ENCODE measurements at places on chromosomes 7 and 10.

DNA sequence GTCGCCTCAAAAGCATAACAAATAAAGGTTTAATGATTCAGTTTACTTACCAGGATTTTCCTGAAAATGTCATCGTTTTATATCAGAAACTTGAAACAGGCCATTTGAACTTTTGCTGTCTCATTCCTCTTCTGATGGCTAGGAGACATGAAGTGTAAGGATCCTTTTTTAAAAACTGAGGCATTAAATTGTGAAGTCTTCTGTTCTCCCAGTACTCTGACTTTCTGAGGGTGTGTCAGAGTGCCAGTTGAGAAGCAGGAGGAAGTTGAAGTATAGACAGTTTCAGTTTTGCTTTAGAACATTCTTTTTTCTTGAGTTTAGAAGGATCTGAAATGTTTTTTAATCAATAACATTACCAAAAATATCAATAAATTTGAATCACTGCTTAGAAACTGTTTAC, at the start of gene SAMD9L:
SAMD9L (minus strand) TSS at position 242 of the 400 bp plus-strand sequence. CDS start 12,414 bp downstream, outside the sequence.
- no peak for DNase-seq

- DNase-seq = no peak
Observed at GRCh38 chr7:82173400-82174021, 270.1 kb downstream of the CACNA2D1 start.

- no peak for DNase-seq
Observed at GRCh38 chr7:139088268-139088667, 21.3 kb downstream of the ZC3HAV1 start.

DNA sequence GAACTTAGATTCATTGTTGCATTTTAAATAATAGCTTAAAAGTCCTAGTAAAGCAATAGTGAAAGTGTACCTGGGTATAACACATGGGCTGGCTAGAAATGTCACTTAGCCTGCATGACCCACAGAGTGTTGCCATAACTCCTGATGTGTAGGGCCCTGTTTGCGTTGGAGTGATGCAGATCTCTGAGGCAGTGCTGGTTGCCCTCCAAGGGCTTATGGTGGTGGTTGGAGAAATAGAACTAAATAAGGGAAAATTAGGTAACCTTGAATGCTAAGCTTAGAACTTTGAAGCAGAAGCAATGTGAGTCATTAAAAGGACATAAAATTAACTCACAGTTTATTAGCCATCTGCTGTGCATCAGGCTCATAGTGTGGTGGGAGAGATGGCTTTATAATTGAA, 105.7 kb downstream of the CCNY start:
- DNase-seq = no peak

- DNase-seq = no peak
Observed at GRCh38 chr7:78535655-78536054, 737.1 kb downstream of the PHTF2 start.

DNA sequence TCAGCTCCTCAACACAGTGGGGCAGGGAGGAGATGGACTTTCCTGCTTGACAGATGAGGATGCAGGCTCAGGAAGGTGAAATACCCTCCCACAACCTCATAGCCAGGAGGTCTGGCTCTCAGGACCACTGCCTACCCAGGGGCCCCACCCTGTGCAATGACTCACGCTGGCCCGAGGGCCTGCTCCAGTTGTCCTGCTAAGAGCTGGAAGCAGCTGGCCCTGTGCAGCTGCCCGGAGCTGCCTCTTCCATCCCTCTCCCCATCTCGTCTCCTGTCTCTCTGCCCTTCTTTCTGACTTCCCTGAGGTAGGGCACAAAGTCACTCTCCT, 123.9 kb downstream of the ZMIZ1 start:
- no peak for DNase-seq

DNA sequence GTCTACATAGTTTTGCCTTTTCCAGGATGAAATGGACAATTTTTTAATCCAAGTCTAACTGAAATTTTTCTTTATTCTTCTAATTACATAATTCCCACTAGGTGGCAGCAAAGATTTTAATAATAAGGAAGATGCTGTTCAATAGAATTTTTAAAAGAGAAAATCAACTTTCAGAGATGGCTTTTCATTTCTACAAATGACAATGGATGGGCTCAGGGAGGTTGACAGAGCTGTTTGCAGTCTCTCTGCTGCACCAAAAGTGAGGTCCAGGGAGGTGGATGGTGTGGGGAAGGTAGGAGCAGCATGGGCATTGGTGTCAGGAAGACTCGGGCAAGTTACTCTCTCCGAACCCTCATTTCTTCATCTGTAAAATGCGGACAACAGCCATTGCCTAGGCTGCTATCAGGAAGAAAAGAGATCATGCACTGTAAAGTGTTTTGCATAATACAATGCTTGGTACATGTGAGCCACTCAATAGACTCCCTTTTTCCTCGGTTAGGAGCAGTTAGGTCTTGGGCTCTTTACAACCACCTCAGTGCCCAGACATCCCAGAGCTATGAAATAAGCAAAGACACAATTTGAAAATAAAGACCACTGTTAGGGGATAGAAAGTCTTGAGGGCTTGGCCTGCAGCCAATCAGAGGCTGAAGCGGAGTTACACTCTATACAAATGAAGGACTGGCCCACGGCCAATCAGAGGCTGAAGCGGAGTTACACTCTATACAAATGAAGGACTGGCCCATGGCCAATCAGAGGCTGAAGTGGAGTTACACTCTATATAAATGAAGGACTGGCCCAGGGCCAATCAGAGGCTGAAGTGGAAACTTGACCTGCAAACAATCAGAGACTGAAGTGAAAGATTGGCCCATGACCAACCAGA, 107.1 kb downstream of the ABLIM1 start:
- DNase-seq = no peak

- DNase-seq = no peak
Observed at GRCh38 chr7:112362053-112362650, 88.1 kb upstream of the IFRD1 start.

DNA sequence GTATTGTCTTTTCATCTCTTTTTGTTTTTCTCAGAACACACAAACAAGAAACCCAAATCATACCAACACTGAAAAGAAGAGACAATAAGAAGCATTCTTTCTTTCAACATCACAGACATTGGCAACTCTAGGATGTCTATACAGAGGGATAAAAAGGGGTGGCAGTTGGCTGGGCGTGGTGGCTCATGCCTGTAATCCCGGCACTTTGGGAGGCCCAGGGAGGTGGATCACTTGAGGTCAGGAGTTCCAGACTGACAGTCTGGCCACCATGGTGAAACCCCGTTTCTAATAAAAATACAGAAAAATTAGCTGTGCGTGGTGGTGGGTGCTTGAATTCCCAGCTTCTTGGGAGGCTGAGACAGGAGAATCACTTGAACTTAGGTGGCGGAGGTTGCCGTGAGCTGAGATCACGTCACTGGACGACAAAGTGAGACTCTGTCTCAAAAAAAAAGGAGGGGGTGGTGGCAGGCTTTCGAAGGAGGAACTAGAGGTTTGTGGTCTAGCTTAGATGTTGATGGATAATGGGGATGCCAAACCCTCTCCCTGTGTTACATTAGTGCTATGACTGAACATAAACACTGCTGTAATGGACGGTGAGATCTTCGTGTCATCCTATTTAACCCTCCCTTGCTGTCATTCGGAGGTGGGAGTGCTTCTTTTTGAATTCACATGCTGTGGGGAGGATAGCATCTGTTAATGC, 9.4 kb downstream of the CNNM2 start:
- no peak for DNase-seq
